Fibroblast of the aortic adventitia (primary cell): ENCODE measurements at places on chromosomes 5 and 9. TPM values are rescaled to one million over a fixed set of nuclear protein-coding genes. Genes with fewer than 3 reads are reported as not detected.
A peak's percentile ranks its signal among the peaks of the same experiment; 100 is the strongest.

DNA sequence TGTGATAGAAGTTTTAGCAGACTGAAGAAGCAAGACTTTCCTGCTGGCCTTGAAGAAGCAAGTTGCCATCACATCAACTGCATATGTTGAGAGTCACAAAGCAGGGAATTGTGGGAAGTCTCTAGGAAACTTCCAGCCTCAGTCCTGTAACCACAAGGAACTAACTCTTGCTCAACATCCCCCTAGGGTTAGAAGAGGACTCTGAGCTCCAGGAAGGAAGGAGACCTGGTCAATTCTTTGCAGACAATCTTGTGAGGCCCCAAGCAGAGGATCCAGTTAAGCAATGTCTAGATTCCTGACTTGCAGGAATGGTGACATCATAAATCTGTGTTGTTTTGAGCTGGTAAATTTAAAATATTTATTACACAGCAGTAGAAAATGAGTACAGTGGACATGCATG is 18.6 kb upstream of the ZNF366 start:
- DNase-seq = peak; percentile 67

Gene CCL27
- total RNA-seq = not detected in 2 replicates

- peak; percentile 49 for DNase-seq
Measured at GRCh38 chr9:86096386-86096785, 3.0 kb downstream of the GOLM1 start.

DNA sequence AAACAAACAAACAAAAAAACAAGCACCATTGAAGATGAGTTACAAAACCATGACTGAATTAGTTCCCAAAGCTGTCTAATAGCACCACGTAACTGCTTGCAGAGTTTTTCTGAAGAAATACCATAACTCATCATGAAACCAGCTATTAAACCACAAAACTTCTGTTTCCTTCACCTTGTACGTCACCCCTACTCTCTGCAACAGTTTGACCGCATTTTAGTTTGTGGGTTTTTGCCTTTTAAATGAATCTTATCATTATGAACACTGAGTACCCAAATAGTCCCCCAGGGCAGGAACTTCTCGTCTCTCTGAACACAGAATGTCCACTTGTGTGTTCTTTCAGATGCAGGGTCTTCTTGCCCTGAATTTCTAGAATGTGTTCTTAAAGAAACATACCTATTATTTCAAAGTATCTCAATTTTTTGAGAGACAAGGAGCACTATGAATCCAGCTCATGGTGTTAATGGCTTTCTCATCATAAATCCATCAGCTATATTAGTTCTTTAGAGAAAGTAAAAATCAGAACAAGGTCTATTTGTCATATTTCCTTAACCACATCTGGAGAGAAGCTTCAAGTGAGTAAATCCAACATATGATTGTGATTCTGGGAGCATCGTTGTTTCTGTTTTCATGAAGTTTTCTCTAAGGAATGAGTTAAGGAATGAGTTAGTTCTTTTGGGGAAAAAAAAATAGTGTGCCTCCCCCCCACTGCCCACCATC is 210.6 kb downstream of the AUH start:
- DNase-seq = peak; percentile 30

Gene GCNT4
- 2.5 and 9.3 TPM in 2 replicates for total RNA-seq

GRCh38 chr5:159427180-159428012 is 97.1 kb upstream of the IL12B start:
- DNase-seq = no peak

GRCh38 chr9:132370592-132370991 is 15.8 kb upstream of the SETX start:
- DNase-seq = no peak

GRCh38 chr5:157575381-157576020 is at the start of gene ADAM19:
Gene ADAM19, minus strand, starts transcription at chr5:157575775. Its CDS starts 79 bp downstream, at chr5:157575696.
- DNase-seq = peak; percentile 31

GRCh38 chr5:177477701-177478477 is 4.5 kb upstream of the DBN1 start:
- no peak for DNase-seq

Gene TRIO
- total RNA-seq = 211 and 222 TPM in 2 replicates

Gene DPYSL3
- total RNA-seq = 89.6 and 157 TPM in 2 replicates

DNA sequence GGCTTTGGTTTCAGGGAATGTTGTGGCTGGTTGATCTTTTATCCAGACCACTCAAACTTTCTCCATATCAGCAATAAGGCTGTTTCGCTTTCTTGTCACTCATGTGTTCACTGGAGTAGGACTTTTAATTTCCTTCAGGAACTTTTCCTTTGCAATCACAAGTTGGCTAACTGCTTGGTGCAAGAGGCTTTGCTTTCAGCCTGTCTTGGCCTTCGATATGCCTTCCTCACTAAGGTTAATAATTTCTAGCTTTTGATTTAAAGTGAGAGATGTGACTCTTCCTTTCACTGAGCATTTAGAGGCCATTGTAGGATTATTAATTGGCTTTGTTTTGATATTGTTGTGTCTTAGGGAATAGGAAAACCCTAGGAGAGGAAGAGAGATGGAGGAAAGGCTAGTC is 7.0 kb upstream of the HRCT1 start:
- no peak for DNase-seq
